ENCODE measurements at places on chromosomes 16 and 17. TPM values are rescaled to one million over a fixed set of nuclear protein-coding genes. Genes with fewer than 3 reads are reported as not detected.

- no peak for DNase-seq
Observed at GRCh38 chr17:81398176-81398831, 3.0 kb downstream of the BAHCC1 start.

The CEMP1 gene
- 1.1 TPM for total RNA-seq

- peak; percentile 53 for DNase-seq
Observed at GRCh38 chr17:80811181-80812105, 180.2 kb upstream of the CHMP6 start.

The HBQ1 gene
- not detected for total RNA-seq

GRCh38 chr17:70109497-70109896 is 34.5 kb downstream of the KCNJ16 start:
- no peak for DNase-seq

The CCL3 gene
- 2.9 TPM for total RNA-seq

GRCh38 chr16:60204181-60204580 is 1470.1 kb upstream of the GOT2 start:
- no peak for DNase-seq

The PLXDC1 gene
- 9.6 TPM for total RNA-seq

DNA sequence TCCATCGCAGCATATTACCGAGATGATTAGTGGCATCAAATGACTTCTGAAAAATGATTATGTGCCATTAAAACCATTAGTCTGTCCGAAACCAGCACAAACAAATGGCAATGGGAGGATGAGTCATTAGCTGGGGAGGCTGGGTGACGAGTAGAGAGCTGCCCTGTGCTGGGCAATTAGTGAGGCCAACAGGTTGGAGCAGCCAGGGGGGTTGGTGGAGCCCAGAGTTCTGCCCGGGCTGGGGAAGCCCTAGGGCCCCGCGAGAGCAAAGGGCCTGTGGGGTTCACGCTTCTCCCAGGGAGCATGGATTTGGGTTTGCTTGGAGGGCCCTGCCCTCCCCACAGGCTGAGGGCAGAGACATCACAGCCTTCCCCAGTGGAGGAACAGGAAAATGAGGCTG is 152.1 kb upstream of the RPL38 start:
- DNase-seq = no peak

The GPR139 gene
- not detected for total RNA-seq

Measured in activated naive CD8-positive, alpha-beta T cell treated with anti-CD3 and anti-CD28 coated beads, Interleukin-2, amount 10 ng/mL, durations not matched to agents 7 days and 5 days (primary cell).